ENCODE measurements at places on chromosomes 7 and 10.

GRCh38 chr7:47669178-47669891 lies 87.4 kb upstream of the TNS3 start:
- DNase-seq: no peak

DNA sequence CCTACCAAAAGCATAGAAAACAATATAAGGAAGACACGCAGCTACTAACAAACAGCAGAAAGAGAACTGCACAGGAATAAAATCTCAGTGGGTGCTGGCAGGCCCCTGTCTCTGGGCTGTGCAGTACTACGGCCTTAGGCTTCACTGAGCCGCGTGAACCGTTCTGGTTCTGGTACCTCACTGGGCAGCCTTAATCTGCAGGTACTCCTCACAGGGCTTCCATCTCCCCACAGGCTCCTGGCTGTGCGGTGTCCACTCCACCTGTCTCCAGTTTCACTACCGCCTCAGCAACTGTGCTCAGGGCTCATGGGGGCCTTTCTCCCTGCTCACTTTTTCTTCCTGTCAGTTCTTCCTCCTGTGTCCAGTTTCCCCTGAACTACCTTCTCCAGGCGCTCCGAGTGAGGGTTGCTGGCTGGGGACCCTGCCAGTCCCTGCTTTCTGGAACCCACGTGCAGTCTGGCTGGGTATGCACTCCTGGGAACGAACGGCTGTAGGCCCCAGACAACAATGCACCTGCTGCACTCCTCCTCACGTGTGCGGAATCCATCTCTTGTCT lies 75.7 kb downstream of the VIPR2 start:
- DNase-seq: no peak

GRCh38 chr7:76303202-76304147 lies 1.0 kb downstream of the HSPB1 start:
- DNase-seq: no peak

DNA sequence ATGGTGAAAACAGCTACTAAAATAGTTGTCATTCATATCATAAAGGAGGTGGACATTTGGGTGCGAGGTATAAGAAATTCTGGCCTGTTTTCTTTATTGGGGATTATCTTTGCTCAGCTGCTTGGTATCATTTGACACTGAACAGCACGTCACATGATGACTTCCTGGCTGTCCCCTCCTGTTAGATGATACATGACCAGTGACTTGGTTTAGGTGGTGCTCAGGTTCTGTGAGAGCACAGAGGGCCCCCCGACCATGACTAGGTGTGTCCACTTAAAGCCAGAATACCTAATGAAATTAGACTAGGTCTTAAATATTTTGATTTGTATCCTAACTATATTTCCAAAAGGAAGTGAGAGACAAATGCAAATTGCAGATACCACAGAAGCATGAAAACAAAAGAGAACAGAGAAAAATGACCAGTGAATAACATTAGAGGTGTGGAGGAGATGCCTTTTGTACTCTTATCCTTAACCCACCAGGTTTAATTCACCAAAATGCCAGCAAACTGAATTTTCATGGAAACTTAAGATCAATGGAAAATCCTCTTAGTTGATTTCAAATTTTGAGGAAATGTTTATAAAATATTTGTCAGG lies 50.6 kb upstream of the GJD4 start:
- DNase-seq: no peak

GRCh38 chr7:50793120-50793946 lies 10.6 kb upstream of the GRB10 start:
- no peak for DNase-seq

GRCh38 chr10:83820033-83820432 lies 319.3 kb upstream of the GHITM start:
- DNase-seq: no peak

- DNase-seq: no peak
Measured at GRCh38 chr10:36808625-36809362, 316.6 kb upstream of the ANKRD30A start.

- DNase-seq: no peak
Measured at GRCh38 chr10:62036186-62037081, 134.9 kb downstream of the ARID5B start.

GRCh38 chr7:42991024-42991423 lies 58.8 kb downstream of the MRPL32 start:
- no peak for DNase-seq

DNA sequence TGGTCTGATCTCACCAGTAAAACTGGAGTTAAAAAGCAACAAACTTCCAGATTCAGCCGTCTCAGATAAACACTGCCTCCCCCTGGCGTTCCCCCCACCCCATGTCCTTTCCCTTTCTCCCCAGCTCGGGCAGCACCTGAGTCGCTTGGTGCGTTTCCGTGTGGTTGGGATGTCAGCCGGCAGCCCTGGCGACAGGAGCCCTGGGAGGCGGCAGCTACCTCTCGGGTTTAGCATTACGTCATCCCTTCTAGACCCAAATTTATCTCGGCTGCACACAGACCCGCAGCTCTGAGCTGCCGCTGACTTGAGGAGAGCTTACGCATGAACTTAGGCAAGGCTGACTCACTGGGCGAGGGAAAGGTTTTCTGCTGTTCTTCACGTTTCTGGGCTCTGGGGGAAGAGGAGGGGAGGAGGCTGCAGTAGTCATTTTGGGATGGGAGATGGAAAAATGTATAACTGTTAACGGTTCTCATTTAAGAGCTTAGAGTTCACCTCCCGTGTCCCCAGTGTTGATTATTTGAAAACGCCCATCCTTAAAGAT lies 14.4 kb downstream of the MXI1 start:
- no peak for DNase-seq

- peak; percentile 67 for DNase-seq
Measured at GRCh38 chr7:90605055-90605454, 8.9 kb downstream of the CDK14 start.

GRCh38 chr10:10294881-10295529 lies 722.7 kb upstream of the CELF2 start:
- no peak for DNase-seq

DNA sequence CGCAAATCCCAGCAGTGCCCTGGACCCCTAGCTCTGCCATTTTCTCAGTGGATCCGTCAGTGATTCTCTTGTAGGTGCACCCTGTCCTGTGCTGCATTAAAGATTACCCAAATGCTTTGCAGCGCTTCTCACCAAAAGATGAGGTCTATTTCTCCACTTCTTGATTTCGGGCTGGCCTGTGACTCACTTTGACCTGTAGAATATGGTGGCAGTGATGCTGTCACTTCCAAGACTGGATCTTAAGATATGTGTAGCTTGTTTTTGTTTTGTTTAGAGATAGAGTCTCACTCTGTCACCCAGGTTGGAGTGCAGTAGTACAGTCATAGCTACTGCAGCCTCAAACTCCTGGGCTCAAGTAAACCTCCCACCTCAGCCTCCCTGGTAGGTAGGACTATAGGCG lies 37.0 kb upstream of the ZMIZ1 start:
- DNase-seq: no peak

DNA sequence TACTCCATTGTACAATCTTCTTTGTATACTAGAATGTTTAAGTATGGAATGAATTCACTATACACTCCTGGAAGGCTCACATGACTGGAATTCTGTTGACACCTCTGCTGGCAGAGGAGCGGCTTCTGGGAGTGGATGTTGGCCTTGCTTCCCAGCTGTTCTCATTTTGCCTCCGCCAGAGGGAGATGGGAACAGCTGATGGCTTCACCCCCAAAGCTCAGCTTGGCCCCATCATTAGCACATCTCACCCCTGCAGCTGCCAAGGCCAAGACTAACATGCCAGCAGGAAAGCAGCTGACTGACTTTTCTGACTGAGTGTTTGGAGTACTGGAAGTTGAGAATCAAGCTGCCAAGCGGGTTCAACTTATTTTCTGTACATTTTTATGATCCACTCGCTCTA lies 15.1 kb downstream of the ADAM12 start:
- no peak for DNase-seq

- DNase-seq: no peak
Measured at GRCh38 chr7:1741751-1742554, 71.9 kb downstream of the ELFN1 start.

DNA sequence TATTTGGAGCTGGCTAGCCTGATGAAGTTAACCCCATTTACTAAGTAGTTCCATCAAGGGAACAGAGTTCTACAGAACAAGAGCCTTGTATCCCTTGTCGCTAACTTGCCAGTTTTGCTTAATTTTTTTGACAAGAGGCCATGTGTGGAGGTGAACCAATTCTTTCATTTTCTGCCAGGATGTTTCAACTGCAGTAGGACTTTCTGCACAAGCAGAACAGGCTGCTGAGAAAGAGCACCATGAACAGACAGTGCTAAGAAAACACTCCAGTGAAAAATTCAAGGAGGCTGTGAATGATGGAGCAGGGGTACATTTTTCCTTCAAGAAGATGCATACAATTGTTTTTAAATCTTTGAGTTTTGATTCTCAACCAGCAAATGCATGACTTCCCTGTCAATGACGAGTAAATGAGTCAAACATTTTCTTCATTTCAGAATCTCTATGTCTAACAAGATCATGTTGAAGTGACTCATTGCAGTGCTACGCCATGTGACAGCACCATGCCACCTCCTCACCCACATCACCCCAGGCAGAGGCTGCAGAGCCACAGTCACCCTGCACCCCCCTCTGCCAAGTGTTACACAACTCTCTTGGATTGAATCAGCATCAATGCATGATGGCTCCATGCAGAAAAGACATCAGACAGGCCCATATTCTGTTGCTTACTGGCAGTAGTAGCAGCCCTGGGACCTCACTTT lies 193.1 kb downstream of the COBL start:
- DNase-seq: no peak

- DNase-seq: no peak
Measured at GRCh38 chr10:5546891-5547680, 22.3 kb downstream of the CALML3 start.

GRCh38 chr10:65894961-65895360 lies 1030.9 kb upstream of the LRRTM3 start:
- DNase-seq: no peak

- DNase-seq: no peak
Measured at GRCh38 chr10:79069325-79070080, 737 bp downstream of the ZMIZ1 start.

DNA sequence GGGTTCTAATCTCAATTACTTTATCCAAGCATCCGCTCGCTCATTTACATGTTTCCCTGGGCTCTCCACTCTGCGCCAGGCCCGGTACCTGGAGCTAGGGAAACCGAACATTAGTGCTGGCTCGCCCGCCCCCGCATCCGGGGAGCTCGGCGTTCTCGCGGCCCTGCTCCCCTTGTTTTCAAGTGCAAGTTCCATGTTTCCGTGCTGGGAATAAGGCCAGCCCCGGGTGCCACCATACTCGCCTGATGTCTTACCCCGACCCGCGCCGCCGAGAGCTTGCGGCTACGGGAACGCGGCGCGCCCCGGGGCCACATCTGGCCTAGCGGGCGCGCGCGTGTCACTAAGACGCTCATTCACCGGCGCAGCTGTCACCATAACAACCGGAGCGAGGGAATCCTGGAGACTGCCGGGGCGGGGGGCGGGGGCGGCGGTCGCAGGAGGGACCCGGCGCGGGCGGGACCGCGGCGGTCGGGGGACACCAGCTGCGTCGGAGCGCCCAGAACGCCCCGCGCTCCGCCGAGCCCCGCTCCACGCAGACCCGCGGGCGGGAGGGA lies at the start of gene NEURL1:
Gene NEURL1, plus strand, starts transcription at position 344 of the 554 bp plus-strand sequence. CDS start 683 bp downstream, outside the sequence.
- DNase-seq: no peak

- DNase-seq: peak; percentile 6
Measured at GRCh38 chr10:74786126-74786525, 40.3 kb upstream of the KAT6B start.

DNA sequence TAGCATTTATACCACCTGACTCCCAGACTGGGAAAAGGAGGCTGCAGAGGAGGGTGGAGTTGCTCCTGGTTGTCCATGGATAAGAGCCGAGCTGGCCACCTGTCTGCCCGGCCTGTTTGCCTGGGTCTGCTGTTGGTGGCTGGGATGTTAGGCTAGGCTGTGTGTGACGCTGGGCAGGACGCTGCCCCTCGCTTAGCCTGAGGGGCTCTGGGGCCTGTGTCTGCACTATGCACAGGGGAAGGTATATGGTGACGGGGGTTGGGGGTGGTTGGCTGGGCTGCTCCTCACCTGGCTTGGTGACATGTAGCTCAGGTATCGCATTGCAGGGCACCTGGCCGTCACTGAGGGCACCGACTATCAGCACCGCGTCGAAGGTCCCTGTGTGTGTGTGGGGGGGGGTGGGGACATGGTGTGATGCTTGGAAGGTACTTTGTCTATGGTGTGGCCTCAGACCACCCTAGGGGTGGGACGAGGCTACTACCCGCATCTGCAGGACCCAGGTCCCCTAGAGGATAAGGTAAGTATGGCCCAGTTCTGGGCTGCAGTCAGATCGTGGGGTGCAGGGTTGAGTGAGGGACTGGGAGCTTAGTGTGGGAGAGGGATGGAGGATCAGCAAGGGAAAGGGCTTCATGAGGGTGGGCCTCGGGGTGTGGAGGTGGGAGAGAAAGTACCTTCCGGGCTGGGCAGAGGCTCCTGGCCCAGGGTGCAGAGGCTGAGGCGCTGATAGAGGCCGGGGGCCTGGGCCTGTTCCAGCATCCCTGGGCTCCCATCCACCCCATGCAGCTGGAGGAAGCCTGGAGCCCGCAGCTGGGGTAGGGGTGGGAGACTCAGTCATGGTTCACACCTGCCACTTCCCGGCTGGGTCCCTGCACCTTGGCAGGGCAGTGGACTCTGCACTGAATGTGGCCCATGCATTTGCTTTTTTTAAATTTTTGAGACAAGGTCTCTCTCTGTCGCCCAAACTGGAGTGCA lies 2.3 kb downstream of the METTL27 start:
- DNase-seq: no peak

GRCh38 chr10:111129363-111129762 lies 52.5 kb downstream of the ADRA2A start:
- DNase-seq: no peak

- no peak for DNase-seq
Measured at GRCh38 chr10:74968667-74969061, 142.3 kb downstream of the KAT6B start.

Data from NCI-H2081 treated with DMSO at 0.1 percent for 48 hours (cell line).